ENCODE measurements at places on chromosomes 16 and 17. TPM values are rescaled to one million over a fixed set of nuclear protein-coding genes. Genes with fewer than 3 reads are reported as not detected.

NPIPA8 gene
- 0.44 TPM for total RNA-seq

HSF4 gene
- 30.3 TPM for total RNA-seq

CDH13 gene
- total RNA-seq: not detected

CCL17 gene
- 1.3 TPM for total RNA-seq

SERPINF2 gene
- 0.41 TPM for total RNA-seq

ARL4D gene
- 3.2 TPM for total RNA-seq

PRRT2 gene
- total RNA-seq: 1.3 TPM

GAST gene
- not detected for total RNA-seq

CHAD gene
- total RNA-seq: not detected

PERCC1 gene
- not detected for total RNA-seq

GSDMA gene
- 0.73 TPM for total RNA-seq

CSH1 gene
- not detected for total RNA-seq

ORC6 gene
- total RNA-seq: 69.1 TPM

TBC1D3I gene
- 0.36 TPM for total RNA-seq

RGS11 gene
- total RNA-seq: 0.29 TPM

SLC13A2 gene
- total RNA-seq: not detected

FAM234A gene
- 18.0 TPM for total RNA-seq

GLIS2 gene
- total RNA-seq: 0.54 TPM

NPIPB2 gene
- total RNA-seq: 15.0 TPM

ESRP2 gene
- 0.10 TPM for total RNA-seq

SPATA32 gene
- total RNA-seq: 0.56 TPM

SIAH1 gene
- total RNA-seq: 15.6 TPM

Data from activated T-helper 1 cell treated with anti-CD3 and anti-CD28 coated beads, Interleukin-12 subunit alpha, Interleukin-12 subunit beta, Interleukin-2, Interleukin-4 antibody, amounts not matched to agents 30 ng/mL and 10 ng/mL and 1 ng/mL, durations not matched to agents 14 hours and 24 hours and 36 hours (primary cell).